Esophagus (tissue), 2 donors: ENCODE measurements at places on chromosomes 5 and 9. TPM values are rescaled to one million over a fixed set of nuclear protein-coding genes. Genes with fewer than 3 reads are reported as not detected.

The PDLIM7 gene
- 102 TPM for polyA plus RNA-seq

The PCSK1 gene
- 0.04 TPM for polyA plus RNA-seq

The CDH9 gene
- not detected for polyA plus RNA-seq

The ANKDD1B gene
- 0.15 TPM for polyA plus RNA-seq

The IL13 gene
- polyA plus RNA-seq = not detected

The SOHLH1 gene
- not detected for polyA plus RNA-seq
